Mucosa of gallbladder (tissue), 1 donor: ENCODE measurements at places on chromosomes 1 and 21.
A peak's percentile ranks its signal among the peaks of the same experiment; 100 is the strongest.

DNA sequence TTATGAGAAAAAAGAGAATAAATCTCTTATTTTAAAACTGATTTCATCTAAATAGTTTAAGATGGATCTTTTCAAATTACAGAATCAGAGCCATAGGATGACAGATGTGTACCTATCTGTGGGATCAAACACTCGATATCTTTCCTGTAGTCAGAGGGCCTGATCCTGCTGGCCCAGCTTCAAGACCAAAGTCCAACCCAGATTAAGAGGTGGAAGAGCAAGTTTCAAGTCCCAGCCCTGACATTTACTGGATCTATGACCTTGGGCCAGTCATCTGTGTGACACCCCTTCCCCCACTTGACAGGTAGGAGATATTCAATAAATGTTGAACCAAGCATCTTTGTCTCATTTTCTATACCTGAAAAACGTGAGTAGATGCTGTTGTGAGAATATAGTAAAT lies 140.7 kb downstream of the FAM78B start:
- DNase-seq = peak; percentile 66

- no peak for DNase-seq
These were observed 56.4 kb downstream of the DISP3 start for GRCh38 chr1:11535316-11535715.

DNA sequence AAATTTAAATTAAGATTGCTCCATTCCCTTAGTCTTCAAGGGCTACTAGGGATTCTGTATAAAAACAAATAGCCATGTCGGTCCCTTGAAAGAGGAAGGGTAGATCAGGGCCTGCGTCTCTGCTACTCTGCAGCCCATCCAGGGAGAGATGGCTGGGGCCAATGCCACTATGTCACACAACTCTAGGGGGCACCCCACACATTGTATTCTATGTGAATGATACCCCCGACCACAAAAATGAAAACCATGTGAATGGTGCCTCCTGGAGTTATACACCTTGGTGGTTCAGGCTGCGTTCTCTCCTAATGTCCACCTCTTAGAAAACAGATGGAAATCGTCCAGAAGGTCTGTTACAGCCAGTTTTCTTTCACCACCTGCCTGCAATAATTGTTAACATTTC lies 18.0 kb downstream of the PIK3C2B start:
- DNase-seq = no peak

- DNase-seq = no peak
These were observed 4.8 kb downstream of the NECTIN4 start for GRCh38 chr1:161084597-161084988.

GRCh38 chr1:152347116-152347728 lies 12.6 kb downstream of the FLG2 start:
- peak; percentile 55 for DNase-seq

GRCh38 chr1:94304553-94304952 lies 67.2 kb upstream of the ARHGAP29 start:
- no peak for DNase-seq

DNA sequence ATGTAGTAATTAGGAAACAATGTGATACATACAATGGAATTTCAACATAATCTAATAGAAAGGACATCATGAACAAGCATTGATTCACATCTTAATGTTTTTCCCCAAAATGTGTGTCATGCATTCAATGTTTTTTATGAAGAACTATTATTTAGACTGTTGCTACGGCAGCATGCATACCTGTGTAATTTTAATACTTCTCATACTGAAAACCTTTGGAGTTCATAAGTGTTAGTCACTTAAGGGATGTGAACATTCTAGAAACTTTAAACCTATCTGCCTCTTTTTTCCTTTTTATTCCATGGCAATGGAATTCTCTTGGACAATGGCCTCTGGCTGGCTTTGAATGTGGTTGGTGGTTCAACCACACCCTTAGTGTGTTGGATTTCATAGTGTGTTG lies 48.6 kb downstream of the TMPRSS15 start:
- DNase-seq = no peak

- DNase-seq = no peak
These were observed 7.0 kb upstream of the C1orf174 start for GRCh38 chr1:3907031-3907534.

GRCh38 chr1:227892489-227893299 lies 55.0 kb downstream of the WNT9A start:
- no peak for DNase-seq

GRCh38 chr1:54777431-54777830 lies 13.1 kb upstream of the PARS2 start:
- no peak for DNase-seq

GRCh38 chr21:19640964-19641363 lies 1237.4 kb upstream of the TMPRSS15 start:
- no peak for DNase-seq

- DNase-seq = no peak
These were observed 10.5 kb downstream of the PTP4A2 start for GRCh38 chr1:31927661-31927980.

- no peak for DNase-seq
These were observed 56.3 kb downstream of the WNT9A start for GRCh38 chr1:227891223-227891954.

DNA sequence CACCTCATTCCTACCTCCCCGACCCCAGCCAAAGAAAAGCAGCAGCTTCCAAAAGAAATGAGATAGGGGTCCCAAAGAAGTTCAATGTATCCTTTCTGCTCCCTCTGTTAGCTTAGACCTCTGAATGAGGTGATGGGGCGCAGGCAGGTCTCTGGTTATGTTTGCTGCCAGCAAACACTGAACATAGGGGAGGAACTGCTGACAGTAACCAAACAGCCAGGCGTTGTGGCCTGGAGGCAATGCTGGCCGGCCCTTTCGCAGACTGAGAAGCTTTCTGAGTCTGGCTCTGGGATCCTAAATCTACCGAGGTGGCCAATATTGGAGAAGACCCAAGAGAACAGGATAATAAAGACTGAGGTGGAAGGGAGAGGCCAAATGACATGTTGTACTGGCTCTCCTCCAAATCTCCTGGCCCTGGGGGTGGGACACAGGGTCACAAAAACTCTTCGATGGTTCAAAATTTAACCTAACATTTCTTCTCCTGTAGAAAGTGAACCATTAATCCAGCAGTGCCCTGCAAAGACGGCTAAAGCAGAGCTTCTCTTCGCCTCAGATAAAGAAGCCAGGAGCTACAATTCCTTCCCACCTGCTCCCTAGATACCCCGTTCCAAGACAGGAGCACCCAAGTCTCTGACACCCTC lies 19.6 kb downstream of the SSR2 start:
- DNase-seq = no peak

DNA sequence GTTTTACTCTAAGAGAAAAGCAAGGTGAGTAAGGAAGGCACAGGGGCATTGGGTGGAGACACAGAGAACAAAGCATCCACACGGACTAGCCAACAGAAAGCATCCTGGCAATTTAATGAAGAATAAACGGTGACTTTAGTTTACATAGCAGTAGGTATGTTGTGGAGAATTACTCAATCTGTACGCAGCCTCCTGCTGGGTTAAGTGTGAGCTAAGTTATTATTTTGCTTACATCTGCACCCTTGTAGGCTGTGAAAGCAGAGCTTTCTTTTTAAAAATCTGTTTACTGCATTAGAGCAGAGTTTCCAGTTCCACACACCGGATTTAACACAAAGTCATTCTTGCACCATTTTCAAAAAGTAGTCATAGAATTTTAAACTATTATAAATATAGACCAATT lies 144.5 kb downstream of the AKT3 start:
- DNase-seq = no peak

DNA sequence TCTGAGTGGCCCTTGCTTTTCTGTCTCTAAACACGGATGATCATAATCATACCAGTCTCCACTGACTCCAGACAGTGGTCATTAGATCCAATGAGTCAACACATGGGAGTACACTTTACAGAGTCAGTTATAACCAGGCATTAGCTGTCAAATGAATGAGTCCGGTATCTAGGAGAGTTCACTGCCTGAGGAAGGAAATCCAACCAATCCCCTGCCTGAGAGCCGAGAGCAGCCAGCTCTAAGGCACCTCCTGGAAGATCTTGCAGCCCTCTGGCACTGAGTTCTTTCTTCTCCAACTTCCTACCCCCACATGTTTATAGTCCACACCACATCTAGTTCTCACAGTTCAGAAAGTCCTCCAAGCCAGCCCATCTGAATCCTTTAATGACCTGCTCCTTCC lies 29.4 kb upstream of the RBM15 start:
- DNase-seq = no peak

- DNase-seq = peak; percentile 69
These were observed 990 bp upstream of the NBL1 start for GRCh38 chr1:19643121-19643520.

GRCh38 chr1:233668146-233668724 lies 54.3 kb downstream of the KCNK1 start:
- no peak for DNase-seq

DNA sequence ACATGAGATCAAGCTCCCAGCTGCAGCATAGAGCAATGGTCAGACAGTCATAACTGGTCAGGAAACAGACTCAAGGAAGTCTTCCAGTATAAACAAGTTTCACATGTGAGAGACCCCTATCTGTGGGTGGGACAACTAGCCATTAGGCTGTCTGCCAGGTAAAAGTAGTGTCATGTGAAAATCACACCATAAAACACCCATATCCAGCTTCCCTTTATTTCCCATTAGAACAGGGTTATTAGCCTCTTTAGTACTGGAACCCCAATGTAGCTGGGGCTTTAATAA lies 426.7 kb downstream of the KCNT2 start:
- DNase-seq = no peak

GRCh38 chr21:25366116-25366515 lies 241.2 kb downstream of the MRPL39 start:
- DNase-seq = no peak

- DNase-seq = no peak
These were observed 75.3 kb upstream of the WDR26 start for GRCh38 chr1:224509907-224510306.

GRCh38 chr1:185215911-185216310 lies 58.9 kb downstream of the SWT1 start:
- no peak for DNase-seq

- DNase-seq = no peak
These were observed 101.5 kb upstream of the TLR5 start for GRCh38 chr1:223244366-223245103.

DNA sequence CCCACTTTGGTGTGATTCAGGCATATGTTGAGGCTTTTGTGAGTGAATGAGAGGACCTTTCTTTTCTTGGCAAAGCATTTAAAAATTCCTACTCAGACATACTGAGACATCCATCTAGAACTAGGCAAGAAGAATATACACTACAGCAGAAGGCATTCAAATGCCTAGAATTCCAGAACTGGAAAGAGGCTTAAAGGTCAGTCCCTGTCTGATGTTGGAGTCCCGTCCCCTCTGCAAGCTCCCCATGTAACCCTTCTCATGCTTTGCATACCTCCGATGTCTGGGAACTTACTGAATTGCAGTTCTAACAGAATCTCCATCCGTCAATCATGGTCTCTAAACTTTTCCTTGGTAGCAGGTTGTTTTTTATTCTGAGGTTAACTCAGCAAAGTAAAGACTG lies 152.9 kb downstream of the ATP6V1G3 start:
- no peak for DNase-seq

DNA sequence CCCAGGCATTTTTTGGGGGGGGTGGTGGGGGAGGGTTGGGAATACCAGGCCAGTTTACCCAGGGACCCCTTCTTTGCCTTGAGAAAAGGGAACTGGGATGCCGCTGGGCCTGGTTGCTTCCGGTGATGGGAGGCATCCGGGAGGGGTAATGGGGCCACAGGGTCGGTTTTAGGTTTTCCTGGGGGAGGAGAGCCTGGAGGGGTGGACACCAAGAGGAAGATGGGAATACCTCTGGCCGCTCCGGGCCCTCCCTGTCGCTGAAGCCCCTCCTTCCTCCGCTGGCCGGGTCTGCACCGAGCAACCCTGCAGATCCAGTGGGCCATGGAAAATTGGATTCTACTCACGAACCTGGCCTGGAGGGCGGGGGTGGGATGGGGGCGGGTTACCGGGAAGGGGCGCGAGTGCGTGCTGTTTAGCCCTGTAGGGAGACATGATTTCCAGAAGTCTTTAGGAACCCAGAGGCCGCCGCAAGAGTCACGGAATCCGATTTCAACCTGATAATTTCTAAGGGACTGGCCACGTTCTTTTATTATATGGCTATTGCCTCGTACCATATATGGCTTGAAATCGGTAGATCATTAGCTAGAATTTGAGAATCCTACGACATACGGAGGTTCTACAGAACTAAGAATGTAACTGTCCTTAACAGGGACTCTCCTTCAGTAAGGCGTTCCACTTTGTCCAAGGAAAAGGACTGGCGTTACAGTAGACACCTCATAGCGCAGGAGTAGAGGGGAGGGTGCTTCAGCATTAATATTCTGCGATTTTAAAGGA lies 749 bp downstream of the AKIRIN1 start:
- no peak for DNase-seq

DNA sequence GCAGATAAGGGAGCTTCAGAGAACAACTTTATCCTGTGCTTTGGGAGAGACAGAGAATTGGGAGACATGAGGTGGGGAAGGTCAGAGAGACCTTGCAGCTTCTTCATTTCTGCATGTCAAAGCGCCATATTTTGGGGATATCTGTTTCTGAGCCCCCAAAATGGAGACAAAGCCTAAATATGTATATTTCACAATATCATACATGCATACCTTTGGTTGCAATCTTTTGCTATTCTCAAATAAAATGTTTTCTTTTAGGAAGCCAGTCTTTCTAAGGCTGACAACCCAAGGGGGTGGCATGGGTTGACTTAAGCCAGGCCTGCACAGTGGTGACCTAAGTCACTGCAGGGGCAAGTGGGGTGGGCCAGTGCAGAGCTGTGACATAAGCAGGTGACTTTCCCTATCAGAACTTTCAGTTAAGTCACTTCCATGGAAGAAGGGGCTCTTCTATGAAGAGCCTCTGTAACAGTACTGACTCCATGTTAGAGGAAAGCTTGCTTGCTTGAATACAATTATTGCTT lies 13.9 kb upstream of the MRPL55 start:
- DNase-seq = no peak

DNA sequence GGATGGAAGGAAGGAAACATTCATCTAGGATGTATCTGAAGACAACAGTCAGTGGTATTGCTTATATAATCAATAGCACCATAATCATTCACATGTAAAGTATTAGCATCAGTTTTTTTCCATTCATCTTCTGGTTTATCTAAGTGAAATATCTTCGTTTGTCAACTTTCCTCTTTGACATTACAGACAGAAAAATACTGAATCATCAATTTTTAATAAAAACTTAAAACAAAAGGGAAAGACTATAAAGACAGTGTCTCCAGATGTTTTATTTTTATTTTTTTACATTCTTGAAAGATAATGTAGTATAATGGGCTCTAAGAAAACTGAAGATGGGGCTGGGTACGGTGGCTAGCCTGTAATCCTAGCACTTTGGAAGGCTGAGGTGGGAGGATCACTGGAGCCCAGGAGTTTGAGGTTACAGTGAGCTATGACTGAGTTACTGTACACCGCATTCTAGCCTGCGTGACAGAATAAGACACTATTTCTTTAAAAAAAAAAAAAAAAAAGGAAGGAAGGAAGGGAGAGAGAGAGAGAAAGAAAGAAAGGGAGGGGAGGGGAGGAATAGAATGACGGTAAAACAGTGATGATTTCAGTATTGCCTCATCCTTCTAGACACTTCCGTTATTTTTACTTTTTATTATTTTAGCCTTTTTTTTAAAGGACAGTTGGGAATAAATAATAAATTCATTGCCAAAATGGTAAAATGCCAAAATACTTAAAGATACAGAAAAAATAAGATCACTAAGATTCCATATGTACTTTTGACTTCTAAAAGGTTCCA lies 89.5 kb downstream of the NRIP1 start:
- DNase-seq = no peak
